ENCODE measurements at places on chromosomes 6 and 20.

GRCh38 chr6:106510090-106510970 is 119.0 kb downstream of the RTN4IP1 start:
- DNase-seq, result peak; percentile 95

DNA sequence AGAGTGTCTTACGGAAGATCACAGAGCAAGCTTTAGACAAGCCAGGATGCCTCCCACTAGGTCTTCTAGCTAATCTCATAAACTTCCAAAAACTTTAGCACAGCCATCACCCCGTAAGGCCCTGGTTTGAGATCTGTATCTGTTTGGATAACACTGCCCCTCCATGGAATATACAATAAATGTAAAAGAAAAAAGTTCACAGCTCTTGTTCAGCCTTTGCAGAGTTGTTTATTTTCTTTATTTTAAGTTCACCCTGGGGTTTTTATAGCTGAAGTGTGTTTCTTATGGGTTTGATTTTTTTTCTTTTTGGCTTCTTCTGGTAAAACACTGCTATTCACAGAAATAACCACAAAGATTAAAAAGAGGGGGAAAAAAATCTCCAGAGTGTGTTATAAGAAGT is 125.6 kb downstream of the EYA2 start:
- DNase-seq, result no peak

DNA sequence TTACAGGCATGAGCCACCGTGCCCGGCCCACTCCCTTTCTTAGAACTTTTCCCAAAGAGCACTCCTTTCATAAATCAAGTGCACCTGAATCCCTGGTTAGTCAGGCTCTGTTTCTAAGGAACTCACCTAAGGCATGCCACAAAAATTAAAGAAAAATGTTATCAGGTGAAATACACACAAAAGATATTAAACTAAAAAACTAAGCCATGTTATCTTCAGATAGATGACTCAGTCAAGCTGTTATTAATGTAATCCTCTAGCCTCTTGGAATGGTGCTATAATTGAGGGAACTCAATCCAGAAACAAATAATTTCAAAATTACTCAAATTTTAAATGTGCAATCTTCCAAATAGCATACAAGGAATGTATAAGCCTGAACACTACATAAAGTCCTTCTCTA is 83.0 kb downstream of the TENT5A start:
- DNase-seq, result no peak

DNA sequence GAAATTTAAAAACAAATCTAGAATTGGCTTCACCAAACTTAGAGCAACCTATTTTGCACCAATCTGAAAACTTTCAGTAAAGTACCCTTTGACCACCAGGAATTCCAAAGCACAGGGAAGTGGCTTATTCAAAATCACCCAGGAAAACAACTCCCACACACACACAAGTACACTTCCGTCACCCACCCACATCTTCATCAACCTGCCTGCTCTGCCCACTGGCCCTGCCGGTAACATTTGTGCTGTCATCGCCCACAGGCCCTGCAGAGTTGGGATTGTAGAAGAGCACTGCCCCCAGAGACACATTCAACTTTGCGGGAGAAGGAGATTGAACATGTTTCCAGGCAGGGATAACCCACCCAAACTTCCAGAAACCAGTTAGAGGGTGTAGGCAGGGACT is 19.3 kb upstream of the SCML4 start:
- DNase-seq, result no peak

- DNase-seq, result no peak
These were observed 62.3 kb downstream of the TRMT11 start for GRCh38 chr6:126048635-126049034.

All from AML-193 (cell line).